T-helper 17 cell (primary cell): ENCODE measurements at places on chromosomes 5 and 9.

- H3K27me3 ChIP-seq = peaks cover 72% of the 10 kb centered on the region
- no peak for DNase-seq
- peak overlapping the region; percentile 41 for H3K27ac ChIP-seq
- H3K36me3 ChIP-seq = peaks cover 3% of the 10 kb centered on the region
- peaks cover 2% of the 10 kb centered on the region for H3K4me1 ChIP-seq
- H3K4me3 ChIP-seq = no peak overlapping the region
Observed at GRCh38 chr9:98410185-98410697, 154.8 kb upstream of the TBC1D2 start.

GRCh38 chr5:142275496-142275895 lies 49.3 kb downstream of the SPRY4 start:
- no peak for DNase-seq
- peaks cover 5% of the 10 kb centered on the region for H3K4me1 ChIP-seq
- no peaks in the 10 kb centered on the region for H3K36me3 ChIP-seq
- no peak overlapping the region for H3K27ac ChIP-seq
- H3K27me3 ChIP-seq = peaks cover 4% of the 10 kb centered on the region

- no peak for DNase-seq
- peaks cover 8% of the 10 kb centered on the region for H3K4me1 ChIP-seq
- no peak overlapping the region for H3K27ac ChIP-seq
- peaks cover 40% of the 10 kb centered on the region for H3K27me3 ChIP-seq
Observed at GRCh38 chr9:121637713-121638220, 13.7 kb upstream of the DAB2IP start.

DNA sequence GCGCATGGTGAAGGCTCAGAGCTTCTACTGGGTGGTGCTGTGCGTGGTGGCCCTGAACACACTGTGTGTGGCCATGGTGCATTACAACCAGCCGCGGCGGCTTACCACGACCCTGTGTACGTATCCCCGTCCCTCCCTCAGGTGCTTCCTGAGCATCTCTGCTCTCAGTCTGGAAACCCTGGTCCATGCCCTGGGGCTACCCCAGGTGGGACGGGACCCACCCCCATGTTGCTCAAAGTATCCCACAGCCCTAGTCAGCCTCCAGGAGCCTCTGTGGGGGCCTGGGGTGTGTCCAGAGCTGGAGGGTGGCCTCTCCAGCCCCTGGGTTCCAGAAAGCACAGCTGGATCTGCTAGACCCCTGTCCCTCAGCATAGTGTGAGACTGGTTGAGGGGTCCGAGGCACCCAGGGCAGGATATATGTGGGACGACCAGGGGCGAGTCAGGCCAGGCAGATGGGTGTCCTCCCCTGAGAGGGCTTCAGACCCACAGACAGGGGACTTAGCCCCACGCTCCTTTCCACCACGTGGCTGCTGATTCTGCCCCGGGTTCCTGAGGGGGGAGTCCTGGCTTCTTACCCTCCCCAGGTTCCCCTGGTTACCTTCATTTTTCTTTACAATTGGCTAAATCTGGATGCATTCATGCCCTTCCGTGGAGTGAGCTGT lies 94.0 kb downstream of the CACNA1B start:
- peaks cover 2% of the 10 kb centered on the region for H3K4me1 ChIP-seq
- no peak for DNase-seq
- no peak overlapping the region for H3K4me3 ChIP-seq
- peaks cover 11% of the 10 kb centered on the region for H3K36me3 ChIP-seq
- peaks cover 60% of the 10 kb centered on the region for H3K27me3 ChIP-seq

DNA sequence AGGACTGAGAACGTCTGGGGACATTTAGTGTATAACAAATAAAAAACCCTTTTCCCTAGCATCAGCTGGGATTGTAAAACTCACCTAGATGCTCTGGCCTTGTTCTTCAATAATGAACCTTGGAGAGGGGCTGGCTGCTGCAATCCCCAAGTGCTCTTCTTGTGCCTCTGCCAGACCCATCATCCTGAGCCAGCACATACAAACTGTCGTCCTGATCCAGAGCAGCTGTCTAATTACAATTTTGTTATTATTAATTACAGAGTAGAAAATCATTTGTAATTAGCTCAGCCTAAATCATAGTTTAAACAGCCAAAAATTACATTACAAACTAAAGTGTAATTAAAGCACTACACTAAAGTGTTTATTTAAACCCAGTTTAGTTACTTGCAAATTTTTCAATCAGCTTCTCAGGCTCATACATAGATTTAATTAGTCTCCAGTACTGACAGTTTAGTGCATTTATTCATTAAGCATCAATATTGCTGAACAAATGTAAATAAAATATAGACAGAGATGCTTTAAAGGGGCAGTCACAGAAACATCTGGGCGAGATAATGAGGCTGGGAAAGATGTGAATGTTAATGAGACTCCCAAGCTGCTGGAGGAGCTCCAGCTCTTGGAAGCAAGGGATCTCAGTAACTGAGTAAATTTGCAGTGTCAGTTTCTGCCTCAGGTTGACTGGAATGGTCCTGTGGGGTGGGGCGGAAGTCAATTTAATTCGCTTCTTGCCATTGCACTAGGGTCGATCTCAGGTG lies 632.3 kb upstream of the TLE4 start:
- H3K36me3 ChIP-seq = no peaks in the 10 kb centered on the region
- DNase-seq = no peak
- H3K27ac ChIP-seq = no peak overlapping the region
- no peaks in the 10 kb centered on the region for H3K27me3 ChIP-seq

DNA sequence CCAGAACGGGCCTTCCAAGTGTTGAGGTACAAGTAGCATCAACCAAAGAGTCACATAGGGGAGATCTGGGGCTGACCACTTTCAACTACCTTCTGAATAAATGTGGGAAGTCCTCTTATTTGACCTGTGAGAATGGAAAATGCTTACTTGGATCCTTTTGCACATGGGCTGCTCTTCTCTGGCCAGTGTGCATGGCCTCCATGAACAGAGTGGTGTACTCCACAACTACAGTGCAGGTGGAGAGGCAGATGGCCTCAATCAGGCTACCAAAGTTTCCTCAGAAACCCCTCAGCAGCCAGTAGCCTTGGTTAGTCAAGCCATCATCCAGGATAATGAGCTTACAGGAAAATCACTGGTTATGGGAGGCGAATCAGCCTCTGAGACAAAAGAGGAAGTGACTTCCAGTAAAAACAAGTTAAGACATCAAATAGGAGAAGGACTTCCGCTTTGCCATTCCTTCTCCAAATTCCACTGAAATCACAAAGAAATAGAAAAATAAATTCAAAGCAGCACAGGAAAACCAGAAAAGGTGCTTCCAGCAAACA lies 18.3 kb upstream of the FCHO2 start:
- H3K4me3 ChIP-seq = no peak overlapping the region
- DNase-seq = no peak
- peaks cover 3% of the 10 kb centered on the region for H3K4me1 ChIP-seq
- peaks cover 2% of the 10 kb centered on the region for H3K36me3 ChIP-seq
- peaks cover 62% of the 10 kb centered on the region for H3K27me3 ChIP-seq

- no peak overlapping the region for H3K4me3 ChIP-seq
- no peak overlapping the region for H3K27ac ChIP-seq
- H3K4me1 ChIP-seq = no peaks in the 10 kb centered on the region
- H3K36me3 ChIP-seq = no peaks in the 10 kb centered on the region
- H3K27me3 ChIP-seq = peaks cover 8% of the 10 kb centered on the region
- no peak for DNase-seq
Observed at GRCh38 chr9:130215341-130216119, 43.3 kb downstream of the NCS1 start.

GRCh38 chr9:97975376-97975775 lies 7.8 kb upstream of the ANP32B start:
- DNase-seq = no peak
- no peak overlapping the region for H3K27ac ChIP-seq
- peaks cover 9% of the 10 kb centered on the region for H3K27me3 ChIP-seq
- H3K36me3 ChIP-seq = no peaks in the 10 kb centered on the region

GRCh38 chr9:71762900-71763653 lies 5.2 kb downstream of the CEMIP2 start:
- no peak for DNase-seq
- peak overlapping the region; percentile 72 for H3K4me3 ChIP-seq
- peaks cover 5% of the 10 kb centered on the region for H3K36me3 ChIP-seq
- no peaks in the 10 kb centered on the region for H3K27me3 ChIP-seq

DNA sequence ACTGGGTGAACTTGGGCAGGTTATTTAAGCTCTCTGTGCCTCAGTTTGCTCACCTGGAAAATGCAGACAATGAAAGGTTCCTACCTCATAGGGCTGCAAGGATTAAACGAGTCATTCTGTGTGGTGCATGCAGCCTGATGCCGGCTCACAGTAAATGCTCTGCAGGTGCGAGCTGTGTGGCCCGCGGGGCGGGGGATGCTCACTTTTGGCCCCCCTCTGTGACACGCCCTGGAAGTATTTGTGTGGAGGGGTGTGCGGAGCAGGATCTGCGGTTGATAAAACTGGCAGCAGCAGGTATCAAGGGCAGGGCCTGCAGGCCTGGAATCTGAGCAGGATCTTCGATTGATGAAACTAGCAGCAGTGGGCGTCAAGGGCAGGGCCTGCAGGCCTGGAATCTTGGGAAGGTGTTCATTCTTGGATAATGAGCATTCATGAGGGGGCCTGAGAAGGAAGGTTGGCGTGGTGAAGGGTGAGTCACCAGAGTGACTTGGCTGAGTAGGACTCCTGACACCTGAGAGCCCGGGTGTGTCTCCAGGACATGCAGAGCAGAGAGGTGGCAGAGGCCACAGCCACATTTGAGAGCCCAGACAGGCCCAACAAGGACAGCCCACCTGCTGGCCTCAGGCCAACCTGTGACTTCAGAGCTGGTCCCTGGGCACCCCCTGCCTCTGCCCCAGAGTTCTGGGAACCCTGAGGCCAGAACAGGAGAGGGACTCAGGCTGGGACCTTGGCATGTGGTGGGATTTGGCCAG lies 11.9 kb downstream of the UNC5A start:
- H3K36me3 ChIP-seq = peaks cover 2% of the 10 kb centered on the region
- H3K27ac ChIP-seq = no peak overlapping the region
- no peak overlapping the region for H3K4me3 ChIP-seq
- H3K4me1 ChIP-seq = peaks cover 12% of the 10 kb centered on the region

DNA sequence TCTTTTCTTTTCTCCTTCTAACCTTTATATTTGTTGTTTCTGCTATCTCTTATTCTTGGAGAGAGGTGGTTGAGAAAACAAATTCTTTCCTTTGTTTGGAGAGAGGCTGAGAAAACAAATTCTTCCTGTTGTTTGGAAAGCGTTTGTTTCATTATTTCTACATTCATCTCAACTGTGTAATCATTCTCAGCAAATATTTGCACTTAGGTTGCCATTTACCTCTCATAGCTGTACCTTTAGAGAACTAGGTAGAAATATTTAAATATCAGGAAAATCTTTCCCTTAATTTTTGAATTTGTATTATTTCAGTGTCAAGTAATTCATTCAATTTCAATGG lies 1824.4 kb upstream of the CDH9 start:
- H3K27ac ChIP-seq = no peak overlapping the region
- no peaks in the 10 kb centered on the region for H3K36me3 ChIP-seq
- no peaks in the 10 kb centered on the region for H3K4me1 ChIP-seq
- no peak overlapping the region for H3K4me3 ChIP-seq
- DNase-seq = no peak

GRCh38 chr5:73031839-73032238 lies 76.0 kb downstream of the FCHO2 start:
- no peak overlapping the region for H3K27ac ChIP-seq
- H3K4me1 ChIP-seq = no peaks in the 10 kb centered on the region
- H3K27me3 ChIP-seq = no peaks in the 10 kb centered on the region
- no peaks in the 10 kb centered on the region for H3K36me3 ChIP-seq

DNA sequence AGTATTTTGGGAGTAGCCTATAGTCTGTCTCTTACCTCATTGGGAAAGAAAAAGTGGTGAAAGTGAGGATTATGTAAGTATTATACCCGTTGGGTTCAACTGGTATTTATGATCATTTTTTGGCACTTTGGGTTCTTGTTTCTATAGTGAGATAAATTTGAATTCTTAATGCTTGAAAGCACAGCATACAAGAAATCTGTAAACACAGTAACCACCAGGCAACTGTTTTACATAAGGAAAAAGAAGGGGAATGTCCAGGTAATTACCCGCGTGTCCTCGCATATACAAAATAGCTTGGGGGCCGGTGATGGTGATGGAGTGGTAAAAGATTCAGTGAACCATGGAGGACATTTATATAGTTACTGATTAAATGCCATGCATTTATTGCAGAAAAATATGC lies 60.5 kb downstream of the BASP1 start:
- H3K4me1 ChIP-seq = peaks cover 3% of the 10 kb centered on the region
- H3K27ac ChIP-seq = no peak overlapping the region
- no peaks in the 10 kb centered on the region for H3K36me3 ChIP-seq
- DNase-seq = no peak
- no peaks in the 10 kb centered on the region for H3K27me3 ChIP-seq

GRCh38 chr5:98906756-98907355 lies 22.0 kb downstream of the CHD1 start:
- no peaks in the 10 kb centered on the region for H3K27me3 ChIP-seq
- H3K4me3 ChIP-seq = peak overlapping the region; percentile 67
- H3K27ac ChIP-seq = peak overlapping the region; percentile 87
- DNase-seq = no peak
- peaks cover 2% of the 10 kb centered on the region for H3K36me3 ChIP-seq

GRCh38 chr5:61123145-61123544 lies 39.1 kb downstream of the SMIM15 start:
- H3K27me3 ChIP-seq = no peaks in the 10 kb centered on the region
- H3K4me3 ChIP-seq = no peak overlapping the region
- H3K4me1 ChIP-seq = peaks cover 2% of the 10 kb centered on the region
- DNase-seq = no peak
- peaks cover 2% of the 10 kb centered on the region for H3K36me3 ChIP-seq

DNA sequence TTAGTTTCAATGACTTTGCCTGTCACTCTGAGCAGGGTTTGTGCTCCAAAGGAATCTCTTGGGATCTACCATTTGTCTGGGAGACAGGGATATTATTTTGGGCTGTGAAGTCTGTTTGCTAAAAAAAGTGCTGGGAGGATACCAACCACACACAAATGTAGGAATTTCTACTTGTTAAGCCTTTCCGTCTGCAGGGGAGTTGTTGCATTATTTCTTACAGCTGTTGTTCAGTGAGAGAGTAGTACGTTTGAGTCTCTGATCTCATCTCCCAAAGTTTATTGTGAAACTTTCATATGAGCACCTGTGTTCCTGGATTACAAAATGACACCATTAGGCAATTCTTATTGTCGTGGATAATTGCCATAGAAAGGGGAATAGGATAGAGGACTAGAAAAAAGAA lies 78.3 kb upstream of the SEMA6A start:
- no peak overlapping the region for H3K27ac ChIP-seq
- no peak for DNase-seq
- peaks cover 5% of the 10 kb centered on the region for H3K4me1 ChIP-seq

DNA sequence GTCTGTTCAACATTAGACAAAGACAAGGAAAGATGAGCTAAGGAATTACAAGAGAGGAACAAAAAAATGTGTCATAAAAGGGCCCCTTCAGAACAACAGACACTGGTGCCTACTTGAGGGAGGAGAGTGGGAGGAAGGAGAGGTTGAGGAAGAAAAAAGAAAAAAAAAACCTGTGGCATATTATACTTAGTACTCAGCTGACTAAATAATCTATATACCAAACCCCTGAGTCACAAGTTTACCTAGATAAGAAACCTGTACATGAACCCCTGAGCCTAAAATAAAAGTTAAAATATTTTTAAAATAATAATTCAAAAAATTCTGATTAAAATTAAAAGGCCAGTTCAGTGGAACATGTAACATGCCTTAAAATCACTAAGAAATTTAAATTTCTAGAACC lies 107.3 kb downstream of the MTREX start:
- peaks cover 4% of the 10 kb centered on the region for H3K36me3 ChIP-seq
- peaks cover 9% of the 10 kb centered on the region for H3K4me1 ChIP-seq
- DNase-seq = no peak
